ENCODE measurements at places on chromosomes 5 and 9. TPM values are rescaled to one million over a fixed set of nuclear protein-coding genes. Genes with fewer than 3 reads are reported as not detected.
A peak's percentile ranks its signal among the peaks of the same experiment; 100 is the strongest.

MARCHF11 gene
- not detected for total RNA-seq

- DNase-seq = no peak
Observed at GRCh38 chr5:78221964-78222451, 72.5 kb downstream of the AP3B1 start.

GRCh38 chr5:128349044-128349858 is 188.8 kb downstream of the FBN2 start:
- DNase-seq = peak; percentile 24

TMEM215 gene
- total RNA-seq = not detected

DNA sequence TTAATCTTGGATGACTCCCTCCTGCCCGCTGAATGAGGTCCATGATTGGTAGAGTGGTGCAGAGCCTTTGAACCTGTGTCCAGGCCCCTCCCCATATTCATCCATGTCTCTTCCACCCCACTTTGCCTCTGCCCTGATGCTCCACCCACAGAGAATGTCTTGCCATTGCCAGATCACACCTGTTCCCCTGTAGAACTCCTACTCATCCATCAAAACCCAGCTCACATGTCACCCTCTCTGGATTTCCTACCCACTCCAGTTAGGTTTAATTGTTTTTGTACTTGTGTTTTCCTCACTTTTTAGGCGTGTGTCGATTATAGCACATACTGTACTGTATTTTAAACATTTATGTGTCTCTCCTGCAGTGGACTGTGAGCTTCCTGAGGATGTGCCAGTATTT is 107.0 kb upstream of the CTSL start:
- DNase-seq = no peak

GRCh38 chr5:170173227-170173626 is 59.6 kb upstream of the C5orf58 start:
- no peak for DNase-seq

GRCh38 chr9:94567271-94567670 is 12.4 kb downstream of the PCAT7 start:
- peak; percentile 91 for DNase-seq

DMRT1 gene
- total RNA-seq = not detected

RAD50 gene
- total RNA-seq = 46.7 TPM

DNA sequence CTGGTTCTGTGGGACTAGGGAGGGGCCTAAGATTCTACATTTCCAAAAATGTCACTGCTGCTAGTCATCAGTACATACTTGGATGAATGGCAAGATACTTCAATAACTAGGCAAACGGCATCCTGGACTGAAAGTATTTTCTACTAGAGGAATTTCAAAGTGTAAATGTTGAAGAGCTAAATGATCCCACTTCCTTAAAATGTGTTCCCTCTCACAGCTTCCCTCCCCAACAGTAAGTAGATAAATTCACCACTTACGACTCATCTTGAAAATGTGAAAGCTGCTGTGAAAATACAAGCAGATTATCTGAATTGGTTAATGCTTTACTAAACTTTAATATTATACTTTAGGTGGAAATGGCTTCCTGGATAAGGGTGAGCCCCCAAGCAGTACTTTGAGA is 1571.5 kb upstream of the WWC1 start:
- DNase-seq = no peak

FOXD1 gene
- 0.37 TPM for total RNA-seq

SLC25A2 gene
- total RNA-seq = 0.17 TPM

NFIL3 gene
- total RNA-seq = 59.9 TPM

Data from lung (tissue), 17 donors.